ENCODE measurements at places on chromosomes 11 and 22. TPM values are rescaled to one million over a fixed set of nuclear protein-coding genes. Genes with fewer than 3 reads are reported as not detected.

The CASTOR1 gene
- total RNA-seq: 4.3 TPM

The BTG4 gene
- total RNA-seq: not detected

The HBB gene
- not detected for total RNA-seq

The APOL5 gene
- 1.2 TPM for total RNA-seq

The GTSE1 gene
- 109 TPM for total RNA-seq

The CXCR5 gene
- total RNA-seq: 7.3 TPM

The MMP12 gene
- not detected for total RNA-seq

The CLDN5 gene
- not detected for total RNA-seq

The GUCY1A2 gene
- total RNA-seq: not detected

GRCh38 chr22:31431950-31432349, 32.5 kb downstream of the DRG1 start:
- no peak for DNase-seq

- peak; percentile 82 for DNase-seq
Measured at GRCh38 chr11:48109046-48109666, 107.5 kb upstream of the OR4B1 start.

DNA sequence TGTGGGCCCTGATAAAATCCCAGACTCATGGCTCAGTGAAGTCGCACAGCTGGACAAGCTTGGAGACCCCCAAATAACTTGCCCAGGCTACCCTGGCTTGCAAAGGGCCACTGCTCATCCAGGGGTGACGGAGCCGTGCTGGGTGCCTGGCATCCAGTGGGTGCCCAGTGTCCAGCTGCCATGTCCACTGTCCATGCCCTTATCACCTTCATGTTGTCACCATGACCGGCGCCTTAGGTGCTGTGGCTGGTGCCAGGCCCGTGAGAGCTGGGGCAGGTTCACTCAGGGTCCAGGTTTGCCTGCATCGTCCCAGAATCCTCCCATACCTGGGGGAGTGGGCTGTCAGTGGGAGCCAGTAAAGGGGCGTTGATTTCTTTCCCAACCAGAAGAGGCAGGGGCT, 57.4 kb downstream of the LRP5 start:
- no peak for DNase-seq

- peak; percentile 82 for DNase-seq
Measured at GRCh38 chr22:22823131-22823810, 64.3 kb upstream of the IGLL5 start.

DNA sequence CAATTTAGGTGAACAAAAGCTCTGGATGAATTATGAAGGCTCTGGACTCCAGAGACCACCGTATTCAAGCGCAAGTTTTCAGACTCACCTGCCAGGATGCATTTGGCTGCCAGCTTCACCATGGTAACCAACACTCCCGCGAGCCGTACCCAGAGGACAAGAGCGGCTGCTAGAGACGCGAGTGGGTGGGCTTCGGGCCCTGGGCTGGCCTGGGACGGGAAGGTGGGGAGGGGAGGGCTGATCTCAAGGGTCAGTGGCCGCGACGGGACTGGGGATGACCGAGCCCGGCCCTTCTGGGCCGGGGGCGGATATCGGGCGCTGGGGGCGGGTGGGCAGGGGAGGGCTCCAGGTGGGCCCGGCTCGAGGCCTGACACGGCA, 344 bp downstream of the IFT27 start:
- peak; percentile 46 for DNase-seq

DNA sequence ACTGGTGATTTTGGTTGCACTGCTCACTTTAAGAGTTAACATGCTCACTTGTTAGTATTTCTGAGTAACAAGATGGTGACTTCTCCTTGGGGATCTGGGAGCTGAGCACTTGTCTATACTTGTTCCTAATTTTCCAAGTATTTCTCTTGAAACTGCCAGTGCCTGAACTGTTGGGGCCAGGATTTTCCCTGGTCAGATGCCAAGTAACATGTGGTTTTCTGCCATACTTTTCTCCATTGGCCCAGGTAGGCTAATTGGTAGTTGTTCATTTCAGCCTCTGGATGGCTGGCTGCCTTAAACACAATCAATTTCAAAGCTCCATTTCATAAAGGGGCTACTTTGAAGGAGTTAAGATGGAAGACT, 35.0 kb downstream of the RNF141 start:
- DNase-seq: no peak

- no peak for DNase-seq
Measured at GRCh38 chr22:42889304-42889703, 32.2 kb upstream of the ARFGAP3 start.

DNA sequence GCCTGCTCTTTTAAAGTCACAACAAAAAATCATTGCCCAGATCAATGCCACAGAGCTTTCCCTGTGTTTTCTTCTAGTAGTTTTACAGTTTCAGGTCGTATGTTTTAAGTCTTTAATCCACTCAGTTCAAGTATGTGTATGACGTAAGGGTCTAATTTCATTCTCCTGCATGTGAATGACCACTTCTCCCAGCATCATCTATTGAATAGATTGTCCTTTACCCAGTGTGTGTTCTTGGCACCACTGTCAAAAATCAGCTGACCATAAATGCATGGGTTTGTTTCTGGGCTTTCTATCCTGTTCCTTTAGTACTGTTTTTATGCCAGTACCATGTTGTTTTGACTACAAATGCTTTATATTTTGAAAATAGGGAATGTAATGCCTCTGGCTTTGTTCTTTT, 28.1 kb downstream of the INTS4 start:
- no peak for DNase-seq

- DNase-seq: no peak
Measured at GRCh38 chr11:86523738-86524619, 148.4 kb downstream of the ME3 start.

GRCh38 chr11:86620891-86621521, 51.4 kb downstream of the ME3 start:
- no peak for DNase-seq

GRCh38 chr11:57649826-57650738, at the start of gene YPEL4:
Gene YPEL4 (minus strand): TSS chr11:57649912. CDS start chr11:57647107, 2,805 bp downstream.
- DNase-seq: peak; percentile 21

DNA sequence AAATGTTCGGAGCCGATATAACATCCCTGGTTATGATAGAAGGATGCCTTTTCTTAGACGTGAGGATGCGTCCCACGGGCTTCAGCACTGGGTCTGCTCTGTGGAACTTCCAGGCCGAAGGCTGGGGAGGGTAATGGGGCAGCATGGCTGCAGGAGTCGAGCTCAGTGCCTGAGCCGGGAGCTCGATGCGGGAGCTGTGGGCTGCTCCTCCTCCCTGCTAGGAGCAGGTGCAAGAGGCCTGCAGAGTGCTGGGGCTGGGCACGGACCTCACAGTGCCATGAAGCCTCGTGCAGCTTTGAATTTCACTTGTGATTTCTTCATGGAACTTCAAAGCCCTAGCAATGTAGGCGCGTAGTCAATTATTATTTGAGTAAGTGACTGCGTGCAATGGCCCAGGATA, 6.0 kb downstream of the TUBA8 start:
- no peak for DNase-seq

DNA sequence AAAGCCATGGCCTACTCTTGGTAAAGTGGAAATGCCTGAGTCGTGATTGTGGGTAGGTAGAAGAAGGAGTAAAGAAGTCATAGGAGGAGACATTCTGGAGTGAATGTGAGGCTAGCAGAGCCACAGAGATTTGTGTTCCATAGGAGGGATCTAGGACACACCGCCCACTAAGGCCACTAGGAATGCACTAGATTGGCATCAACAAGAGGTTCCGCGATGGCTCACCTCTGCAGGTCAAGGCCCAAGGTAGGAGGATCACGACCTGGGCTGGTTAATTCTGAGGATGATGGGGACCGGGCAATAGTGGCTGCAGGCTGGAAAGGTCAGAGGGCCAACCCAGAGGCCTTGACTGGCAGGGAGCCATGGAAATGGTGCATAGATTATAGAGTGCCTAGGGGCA, 48.8 kb upstream of the OPCML start:
- DNase-seq: no peak

- peak; percentile 45 for DNase-seq
Measured at GRCh38 chr11:116224154-116224888, 548.5 kb downstream of the BUD13 start.

DNA sequence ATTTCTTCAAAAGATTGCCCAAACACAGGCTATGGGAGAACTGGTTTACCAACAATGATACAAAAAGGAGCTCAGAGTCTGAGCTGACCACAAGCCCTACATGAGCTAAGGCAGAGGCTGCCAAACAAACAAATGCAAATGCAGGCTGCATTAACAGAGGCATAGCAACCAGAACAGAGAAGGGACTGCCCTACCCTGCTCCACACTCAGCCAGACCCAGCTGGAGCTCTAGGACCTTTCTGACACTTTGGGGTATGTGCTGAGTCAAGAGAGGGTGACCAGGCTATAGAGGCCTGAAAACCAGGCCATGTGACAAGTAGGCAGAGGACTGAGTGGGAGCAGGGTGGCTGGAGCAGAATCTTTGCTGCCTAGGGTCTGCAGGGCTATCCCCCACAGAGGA, 17.8 kb upstream of the P2RY2 start:
- DNase-seq: no peak

GRCh38 chr11:132987936-132988335, 544.4 kb downstream of the OPCML start:
- no peak for DNase-seq

- no peak for DNase-seq
Measured at GRCh38 chr11:58726737-58727414, 4.9 kb downstream of the GLYAT start.

DNA sequence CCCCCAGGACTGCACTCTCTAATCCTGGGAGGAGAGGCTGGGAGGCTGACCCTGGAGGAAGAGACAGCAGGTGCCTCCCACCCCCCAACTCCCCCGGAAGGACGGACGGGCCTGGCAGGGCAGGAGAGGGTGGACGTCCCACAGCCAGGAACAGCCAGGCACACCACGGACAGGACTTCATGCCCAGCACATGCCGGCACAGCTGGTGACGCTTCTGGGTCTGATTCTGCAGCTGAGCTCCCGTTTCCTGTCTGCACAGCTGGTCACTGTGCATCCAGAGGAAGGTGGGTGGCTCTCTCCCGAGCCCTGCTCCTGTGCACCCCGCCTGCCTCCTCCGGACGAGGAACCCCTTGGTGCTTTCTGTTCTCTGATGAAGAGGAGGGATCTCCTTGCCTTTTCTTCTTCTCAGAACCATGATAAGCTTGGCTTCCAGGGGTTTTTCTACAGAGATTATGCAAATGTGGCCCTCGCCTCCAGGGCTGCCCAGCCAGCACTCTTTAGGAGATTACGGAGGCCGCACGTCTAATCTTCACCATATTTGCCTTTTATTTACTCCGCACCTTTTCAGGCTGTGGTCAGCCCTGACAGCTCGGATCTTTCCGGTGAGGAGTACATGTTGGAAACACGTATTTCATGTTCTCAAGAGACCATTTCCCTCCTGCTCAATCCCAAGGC, 1295.8 kb downstream of the BRD1 start:
- no peak for DNase-seq

DNA sequence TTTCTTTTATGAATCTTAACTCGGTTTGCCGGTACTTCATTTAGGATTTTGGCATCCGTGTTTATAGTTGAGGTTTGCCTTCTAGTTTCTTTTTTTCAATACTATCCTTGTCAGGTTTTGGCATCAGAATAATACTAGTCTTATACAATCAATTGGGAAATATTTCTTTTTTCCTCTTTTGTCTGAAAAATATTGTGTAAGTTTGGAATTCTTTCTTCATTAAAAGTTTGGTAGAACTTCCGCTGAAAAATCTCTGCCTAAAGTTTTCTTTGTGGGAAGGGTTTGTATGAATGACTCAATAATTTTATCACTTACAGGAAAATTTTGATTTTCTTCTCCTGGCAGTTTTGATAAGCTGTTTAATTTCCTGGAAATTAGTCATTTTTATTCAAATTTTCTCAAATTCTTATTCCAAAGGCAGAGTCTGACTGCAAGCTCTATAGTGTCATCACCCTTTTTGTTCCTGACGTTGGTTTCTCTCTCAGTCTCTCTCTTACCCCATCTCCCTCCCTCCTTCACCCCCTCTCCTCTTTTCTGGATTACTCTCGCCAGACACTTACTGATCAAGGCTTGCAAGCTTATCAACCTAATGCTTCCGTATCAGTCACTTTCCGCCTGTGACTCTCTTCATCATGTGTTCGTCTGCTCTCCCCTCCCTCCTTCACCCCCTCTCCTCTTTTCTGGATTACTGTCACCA, 555.7 kb downstream of the TBC1D22A start:
- no peak for DNase-seq

DNA sequence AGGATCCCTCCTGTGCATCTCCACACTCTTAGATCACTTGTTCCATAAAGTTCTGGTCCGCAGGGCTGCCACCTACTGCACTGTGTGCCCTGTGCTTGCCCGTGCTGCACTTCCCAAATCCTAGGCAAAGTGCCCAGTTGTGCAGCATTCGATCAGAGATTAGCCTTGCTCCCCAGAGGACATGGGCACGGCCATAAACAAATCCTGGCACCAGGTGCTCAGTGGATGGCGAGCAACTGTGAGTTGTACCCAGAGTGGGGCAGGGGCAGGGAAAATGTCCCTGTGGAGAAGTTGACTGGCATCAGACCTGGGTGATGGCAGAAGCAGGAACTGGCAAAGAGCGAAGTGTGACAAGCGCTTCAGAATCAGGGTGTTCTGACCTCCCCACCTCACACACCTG, 4.7 kb downstream of the FADS2 start:
- no peak for DNase-seq

GRCh38 chr11:37946155-37946766, 1348.2 kb upstream of the RAG2 start:
- peak; percentile 22 for DNase-seq

- no peak for DNase-seq
Measured at GRCh38 chr11:133785795-133786340, 59.4 kb downstream of the SPATA19 start.

DNA sequence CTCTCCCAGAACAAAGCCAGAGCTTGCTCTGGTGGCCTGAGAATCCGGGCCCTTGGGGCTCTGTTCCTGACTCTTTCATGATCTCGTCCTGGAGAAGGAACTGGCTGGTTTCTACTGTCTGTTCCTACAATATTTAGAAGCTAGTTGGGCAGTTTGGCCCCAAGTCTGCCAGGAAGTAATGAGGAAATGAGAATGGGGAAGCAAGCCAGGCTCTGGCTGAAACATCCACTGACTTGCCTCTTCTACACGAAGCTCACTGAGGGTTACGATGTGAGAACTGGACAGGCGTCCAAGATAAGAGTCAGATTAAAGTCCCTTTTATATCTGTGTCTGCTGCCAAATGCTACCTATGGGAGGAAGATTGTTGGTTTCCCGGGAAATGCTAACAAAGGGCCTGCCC, 110.0 kb upstream of the KIRREL3 start:
- no peak for DNase-seq

- no peak for DNase-seq
Measured at GRCh38 chr11:59173080-59173963, 1.4 kb downstream of the DTX4 start.

DNA sequence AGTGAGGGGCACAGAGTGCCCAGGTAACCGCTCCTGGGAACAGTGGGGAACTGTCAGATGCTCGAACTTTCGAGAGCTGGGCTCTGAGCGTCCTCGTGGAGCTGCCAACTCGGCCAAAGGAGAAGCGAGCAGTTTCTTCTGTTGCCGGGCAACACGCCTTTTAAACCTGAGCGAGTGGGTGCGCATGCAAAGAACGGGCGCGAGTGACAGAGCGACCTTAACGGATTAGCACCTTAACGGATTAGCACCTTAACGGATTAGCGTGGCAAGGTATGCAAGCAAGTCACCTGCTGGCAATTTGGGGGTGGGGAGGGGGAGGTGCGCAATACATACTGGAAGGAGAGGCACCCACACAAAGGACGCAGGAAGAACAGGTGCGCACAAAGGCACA, 61.8 kb upstream of the PRODH start:
- DNase-seq: no peak

GRCh38 chr11:116263770-116264169, 509.0 kb downstream of the BUD13 start:
- DNase-seq: no peak

GRCh38 chr11:28763876-28764275, 655.7 kb downstream of the METTL15 start:
- no peak for DNase-seq
